Spinal cord (tissue), 10 donors: ENCODE measurements at places on chromosomes 1 and 21. TPM values are rescaled to one million over a fixed set of nuclear protein-coding genes. Genes with fewer than 3 reads are reported as not detected.

Gene TTC24
- polyA plus RNA-seq: not detected

Gene KRTAP7-1
- polyA plus RNA-seq: not detected

GRCh38 chr21:39079617-39080016 is 103.6 kb downstream of the PSMG1 start:
- H3K36me3 ChIP-seq: no peaks in the 10 kb centered on the region
- H3K27ac ChIP-seq: no peak overlapping the region
- no peak overlapping the region for H3K4me3 ChIP-seq
- H3K4me1 ChIP-seq: peaks cover 14% of the 10 kb centered on the region
- no peaks in the 10 kb centered on the region for H3K27me3 ChIP-seq
- DNase-seq: no peak

Gene ANXA9
- polyA plus RNA-seq: 8.3 TPM

DNA sequence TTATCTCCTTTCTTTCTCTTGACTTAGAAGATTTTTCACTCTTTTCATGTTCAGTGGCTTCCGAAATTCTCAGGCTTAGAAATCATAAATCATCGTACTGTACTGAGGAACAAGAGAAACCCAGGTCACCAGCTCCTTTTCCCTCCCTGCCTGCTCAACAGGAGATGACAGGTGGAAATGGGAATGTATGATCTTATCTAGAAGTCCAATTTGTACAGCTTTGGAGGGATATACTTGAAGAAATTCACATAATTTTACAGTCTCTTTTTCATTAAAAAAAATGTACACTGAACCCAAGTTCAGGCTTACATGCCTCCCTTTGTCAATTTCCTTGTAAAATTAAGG is 11.7 kb downstream of the EVA1C start:
- H3K4me1 ChIP-seq: peaks cover 6% of the 10 kb centered on the region
- DNase-seq: no peak
- no peak overlapping the region for H3K27ac ChIP-seq

GRCh38 chr1:93967306-93967705 is 58.1 kb upstream of the GCLM start:
- no peak overlapping the region for H3K4me3 ChIP-seq
- H3K27me3 ChIP-seq: no peaks in the 10 kb centered on the region
- H3K36me3 ChIP-seq: no peaks in the 10 kb centered on the region
- no peak overlapping the region for H3K27ac ChIP-seq
- H3K4me1 ChIP-seq: no peaks in the 10 kb centered on the region

Gene ORC1
- polyA plus RNA-seq: 2.5 TPM

Gene AHDC1
- polyA plus RNA-seq: 68.9 TPM

DNA sequence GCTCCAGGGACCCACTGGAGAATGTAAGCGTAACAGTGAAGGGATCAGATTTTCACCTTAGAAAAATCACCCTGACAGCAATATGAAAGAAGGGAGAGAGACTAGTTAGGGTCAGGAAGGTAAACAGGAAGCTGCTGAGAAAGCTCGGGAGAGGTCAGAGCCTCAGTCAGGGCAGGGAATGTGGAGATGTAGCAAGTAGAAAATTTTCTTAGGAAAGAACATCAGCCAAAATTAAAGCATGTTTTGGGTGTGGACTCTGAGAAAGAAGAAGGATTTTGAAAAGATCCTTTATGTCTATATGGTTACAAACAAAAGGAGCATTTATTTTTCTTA is 16.7 kb upstream of the ERICH3 start:
- no peak overlapping the region for H3K4me3 ChIP-seq
- no peaks in the 10 kb centered on the region for H3K27me3 ChIP-seq
- H3K27ac ChIP-seq: no peak overlapping the region
- DNase-seq: no peak
- no peaks in the 10 kb centered on the region for H3K4me1 ChIP-seq

Gene CASP9
- 22.7 TPM for polyA plus RNA-seq

DNA sequence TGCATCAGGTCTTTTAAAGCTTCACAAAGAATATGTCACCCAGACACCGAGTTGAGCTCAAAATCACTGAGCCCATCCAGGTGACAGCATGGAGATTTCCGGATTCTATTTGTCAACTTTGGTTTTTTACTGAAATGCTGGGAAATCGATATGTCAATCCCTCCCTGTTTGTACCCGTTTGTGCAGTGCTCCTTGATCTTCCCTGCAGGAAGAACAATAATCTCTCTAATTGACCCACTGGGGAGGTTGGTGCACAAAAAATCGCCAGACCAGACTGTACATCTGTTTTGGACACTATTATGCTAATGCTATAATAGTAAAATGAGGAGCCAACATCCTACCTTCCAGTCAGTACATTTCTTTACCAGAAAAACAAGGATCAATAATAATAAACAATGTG is 1.8 kb downstream of the BARHL2 start:
- H3K4me3 ChIP-seq: no peak overlapping the region
- DNase-seq: no peak
- no peaks in the 10 kb centered on the region for H3K36me3 ChIP-seq
- peaks cover 99% of the 10 kb centered on the region for H3K27me3 ChIP-seq

GRCh38 chr1:68383092-68383491 is 66.7 kb downstream of the RPE65 start:
- H3K4me1 ChIP-seq: no peaks in the 10 kb centered on the region
- H3K27me3 ChIP-seq: no peaks in the 10 kb centered on the region
- H3K36me3 ChIP-seq: no peaks in the 10 kb centered on the region
- DNase-seq: no peak

Gene TNFSF4
- polyA plus RNA-seq: 1.4 TPM

Gene SLC44A5
- polyA plus RNA-seq: 37.7 TPM

DNA sequence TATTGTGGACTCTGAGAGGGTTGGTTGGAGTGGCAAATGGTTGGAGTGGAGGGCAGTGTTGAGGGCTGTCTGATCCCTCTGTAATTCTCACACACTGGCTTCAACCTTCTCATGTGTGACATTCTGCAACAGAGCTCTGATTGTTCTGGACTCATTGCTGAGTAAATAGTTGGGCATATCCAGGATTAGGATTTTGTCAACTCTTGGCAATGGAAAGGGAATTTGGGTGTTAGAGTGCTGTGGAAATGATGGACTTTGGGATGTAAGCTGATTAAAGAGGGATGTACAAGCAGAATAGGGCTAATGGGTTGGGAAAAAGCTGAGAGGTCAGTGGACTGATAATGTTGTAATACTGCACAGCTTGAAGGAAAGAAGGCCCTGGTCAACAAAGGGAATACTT is 16.5 kb downstream of the TLCD4 start:
- H3K36me3 ChIP-seq: no peaks in the 10 kb centered on the region
- H3K4me3 ChIP-seq: no peak overlapping the region
- H3K27ac ChIP-seq: no peak overlapping the region
- no peak for DNase-seq
- H3K27me3 ChIP-seq: no peaks in the 10 kb centered on the region

GRCh38 chr1:10068605-10069294 is 36.0 kb downstream of the UBE4B start:
- H3K27me3 ChIP-seq: no peaks in the 10 kb centered on the region
- DNase-seq: no peak
- peaks cover 8% of the 10 kb centered on the region for H3K4me1 ChIP-seq
- no peak overlapping the region for H3K4me3 ChIP-seq
- H3K36me3 ChIP-seq: peaks cover under 1% of the 10 kb centered on the region

Gene MEGF6
- 15.1 TPM for polyA plus RNA-seq

Gene HSPA6
- 0.93 TPM for polyA plus RNA-seq

Gene MFAP2
- 55.4 TPM for polyA plus RNA-seq

GRCh38 chr1:30403061-30403645 is 320.2 kb downstream of the MATN1 start:
- no peaks in the 10 kb centered on the region for H3K36me3 ChIP-seq
- H3K4me3 ChIP-seq: no peak overlapping the region
- peaks cover 11% of the 10 kb centered on the region for H3K4me1 ChIP-seq
- no peaks in the 10 kb centered on the region for H3K27me3 ChIP-seq
- no peak overlapping the region for H3K27ac ChIP-seq

Gene PGLYRP3
- not detected for polyA plus RNA-seq

GRCh38 chr1:195530961-195531360 is 1077.3 kb downstream of the KCNT2 start:
- H3K4me3 ChIP-seq: no peak overlapping the region
- H3K27ac ChIP-seq: no peak overlapping the region
- no peaks in the 10 kb centered on the region for H3K4me1 ChIP-seq
- DNase-seq: no peak

GRCh38 chr1:60888126-60888525 is 194.2 kb upstream of the NFIA start:
- no peak for DNase-seq
- peaks cover 9% of the 10 kb centered on the region for H3K4me1 ChIP-seq
- no peaks in the 10 kb centered on the region for H3K36me3 ChIP-seq
- H3K4me3 ChIP-seq: no peak overlapping the region
- H3K27ac ChIP-seq: no peak overlapping the region
- no peaks in the 10 kb centered on the region for H3K27me3 ChIP-seq

Gene ATP1A2
- polyA plus RNA-seq: 692 TPM

GRCh38 chr21:46264690-46265144 is 20.7 kb downstream of the MCM3AP start:
- no peak overlapping the region for H3K4me3 ChIP-seq
- H3K27ac ChIP-seq: no peak overlapping the region
- H3K4me1 ChIP-seq: no peaks in the 10 kb centered on the region
- no peaks in the 10 kb centered on the region for H3K27me3 ChIP-seq

- H3K36me3 ChIP-seq: no peaks in the 10 kb centered on the region
- H3K27me3 ChIP-seq: peaks cover 2% of the 10 kb centered on the region
- no peak for DNase-seq
Measured at GRCh38 chr21:42440187-42440792, 36.6 kb downstream of the UBASH3A start.

- H3K27ac ChIP-seq: no peak overlapping the region
- DNase-seq: no peak
- H3K4me3 ChIP-seq: no peak overlapping the region
- no peaks in the 10 kb centered on the region for H3K4me1 ChIP-seq
Measured at GRCh38 chr1:45122724-45123123, 83.7 kb downstream of the ZSWIM5 start.

GRCh38 chr1:245604979-245605378 is 450.2 kb downstream of the KIF26B start:
- no peak overlapping the region for H3K4me3 ChIP-seq
- H3K4me1 ChIP-seq: peaks cover 15% of the 10 kb centered on the region
- peaks cover 20% of the 10 kb centered on the region for H3K36me3 ChIP-seq

GRCh38 chr1:18124977-18125376 is 17.4 kb downstream of the IGSF21 start:
- H3K36me3 ChIP-seq: peaks cover 2% of the 10 kb centered on the region
- no peak overlapping the region for H3K27ac ChIP-seq
- H3K27me3 ChIP-seq: peaks cover 5% of the 10 kb centered on the region
- no peak for DNase-seq
- no peak overlapping the region for H3K4me3 ChIP-seq

GRCh38 chr1:20640183-20640597 is 6.9 kb downstream of the PINK1 start:
- H3K4me3 ChIP-seq: no peak overlapping the region
- peaks cover 7% of the 10 kb centered on the region for H3K4me1 ChIP-seq
- DNase-seq: peak; percentile 49
- no peak overlapping the region for H3K27ac ChIP-seq

Gene FCRL1
- polyA plus RNA-seq: 0.08 TPM

GRCh38 chr21:45169001-45169400 is 94.6 kb downstream of the ADARB1 start:
- no peaks in the 10 kb centered on the region for H3K27me3 ChIP-seq
- H3K4me1 ChIP-seq: peaks cover 14% of the 10 kb centered on the region
- peaks cover 4% of the 10 kb centered on the region for H3K36me3 ChIP-seq

GRCh38 chr1:31232689-31233088 is 7.0 kb downstream of the NKAIN1 start:
- no peak overlapping the region for H3K4me3 ChIP-seq
- H3K27ac ChIP-seq: no peak overlapping the region
- H3K4me1 ChIP-seq: peaks cover 33% of the 10 kb centered on the region
- H3K36me3 ChIP-seq: no peaks in the 10 kb centered on the region

GRCh38 chr21:17699524-17700189 is 87.0 kb upstream of the BTG3 start:
- H3K4me1 ChIP-seq: no peaks in the 10 kb centered on the region
- H3K27ac ChIP-seq: no peak overlapping the region
- no peak for DNase-seq
- H3K36me3 ChIP-seq: no peaks in the 10 kb centered on the region

GRCh38 chr1:21143752-21144151 is 32.9 kb downstream of the EIF4G3 start:
- H3K36me3 ChIP-seq: peaks cover 15% of the 10 kb centered on the region
- no peak overlapping the region for H3K27ac ChIP-seq
- DNase-seq: no peak
- H3K27me3 ChIP-seq: no peaks in the 10 kb centered on the region
- H3K4me3 ChIP-seq: no peak overlapping the region

DNA sequence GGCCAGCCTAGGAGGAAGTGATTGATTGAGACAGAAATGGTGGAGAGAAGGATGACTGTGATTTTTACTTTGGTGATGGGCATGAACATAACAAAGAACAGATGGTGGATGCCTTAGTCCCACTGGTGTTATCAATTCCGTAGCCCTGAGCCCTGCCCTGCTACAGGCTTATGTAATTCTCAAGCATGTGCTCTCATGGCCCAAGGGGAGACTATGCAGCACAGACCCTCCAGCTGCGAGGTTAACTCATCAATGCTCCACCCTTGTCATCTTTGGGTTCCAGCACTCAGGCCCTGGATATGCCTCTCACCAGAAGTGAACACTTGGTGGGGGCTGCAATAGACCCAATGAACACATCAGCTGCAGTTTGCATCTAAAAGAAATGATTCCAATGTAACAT is 62.7 kb upstream of the LRRC8D start:
- no peak overlapping the region for H3K4me3 ChIP-seq
- H3K4me1 ChIP-seq: peaks cover 17% of the 10 kb centered on the region
- H3K27me3 ChIP-seq: no peaks in the 10 kb centered on the region
- no peaks in the 10 kb centered on the region for H3K36me3 ChIP-seq
- no peak overlapping the region for H3K27ac ChIP-seq
- no peak for DNase-seq

GRCh38 chr21:31753949-31754707 is 22.2 kb upstream of the SCAF4 start:
- no peaks in the 10 kb centered on the region for H3K4me1 ChIP-seq
- no peaks in the 10 kb centered on the region for H3K27me3 ChIP-seq
- no peak overlapping the region for H3K27ac ChIP-seq
- DNase-seq: no peak
- H3K4me3 ChIP-seq: no peak overlapping the region

GRCh38 chr21:43317254-43317748 is 109.6 kb downstream of the SIK1 start:
- peaks cover 2% of the 10 kb centered on the region for H3K27me3 ChIP-seq
- peaks cover 3% of the 10 kb centered on the region for H3K36me3 ChIP-seq
- H3K4me3 ChIP-seq: no peak overlapping the region
- DNase-seq: no peak

Gene HES5
- 28.6 TPM for polyA plus RNA-seq

DNA sequence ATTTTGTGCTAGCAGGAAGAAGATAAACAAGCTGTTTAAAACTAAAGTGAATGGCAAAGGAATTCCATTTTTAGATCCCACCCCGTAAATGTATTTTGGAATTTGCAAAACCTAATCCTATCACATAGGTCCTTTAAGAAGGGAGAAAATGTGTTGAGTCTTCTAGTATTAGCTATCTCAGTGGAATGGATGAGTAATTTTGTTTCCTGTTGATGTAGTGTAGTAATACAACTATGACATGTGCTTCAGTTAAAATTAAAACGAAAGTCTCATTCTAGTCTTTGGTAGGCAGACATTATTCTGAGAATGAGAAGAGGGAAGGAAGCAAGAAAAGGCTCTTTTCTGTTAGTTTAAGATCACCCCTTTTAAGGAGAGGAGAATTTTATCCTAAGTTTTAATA is 265.9 kb upstream of the C1orf105 start:
- no peak overlapping the region for H3K27ac ChIP-seq
- H3K4me1 ChIP-seq: no peaks in the 10 kb centered on the region
- H3K36me3 ChIP-seq: no peaks in the 10 kb centered on the region
- H3K4me3 ChIP-seq: no peak overlapping the region
- no peaks in the 10 kb centered on the region for H3K27me3 ChIP-seq

Gene IL23R
- polyA plus RNA-seq: 0.06 TPM
